ENCODE measurements at places on chromosomes 11 and 22.

DNA sequence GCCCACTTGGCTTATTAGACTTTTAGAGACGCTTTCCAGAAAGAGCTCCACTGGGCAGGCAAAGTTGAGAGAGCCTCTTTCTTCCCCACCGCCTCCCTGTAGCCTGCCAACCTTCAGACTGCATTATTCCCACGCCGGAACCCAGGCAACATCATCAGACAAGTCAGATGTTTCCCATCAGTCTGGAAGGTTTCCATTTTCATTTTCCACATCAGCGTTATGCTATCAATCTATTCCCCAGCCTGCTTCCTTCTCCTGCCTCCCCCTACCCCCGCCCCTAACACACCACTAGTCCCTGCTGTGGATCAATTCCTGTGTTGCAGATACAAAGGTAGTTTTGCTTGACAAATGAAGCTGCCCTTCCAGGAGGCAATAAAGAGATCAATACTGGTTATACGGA, 184.8 kb downstream of the DSCAML1 start:
- DNase-seq = peak; percentile 2

- no peak for DNase-seq
Measured at GRCh38 chr11:63909591-63910506, 7.1 kb downstream of the RCOR2 start.

- no peak for DNase-seq
Measured at GRCh38 chr11:75356613-75357012, 5.2 kb upstream of the ARRB1 start.

GRCh38 chr11:125154378-125155099, 10.0 kb upstream of the PKNOX2 start:
- DNase-seq = peak; percentile 42

GRCh38 chr11:92475819-92476218, 251.2 kb downstream of the FAT3 start:
- no peak for DNase-seq

Data from activated effector memory CD4-positive, alpha-beta T cell treated with anti-CD3 and anti-CD28 coated beads, Interleukin-2, amount 50 U/mL, for 16 hours (primary cell).